ENCODE measurements at places on chromosomes 12 and 14. TPM values are rescaled to one million over a fixed set of nuclear protein-coding genes. Genes with fewer than 3 reads are reported as not detected.

WNT5B gene
- 1.7 TPM for total RNA-seq

IL22 gene
- 3.8 TPM for total RNA-seq

ALDH1L2 gene
- total RNA-seq, result 1.9 TPM

KRT82 gene
- not detected for total RNA-seq

ZNF410 gene
- 54.2 TPM for total RNA-seq

DIO3 gene
- total RNA-seq, result not detected

GPN3 gene
- 18.9 TPM for total RNA-seq

DNA sequence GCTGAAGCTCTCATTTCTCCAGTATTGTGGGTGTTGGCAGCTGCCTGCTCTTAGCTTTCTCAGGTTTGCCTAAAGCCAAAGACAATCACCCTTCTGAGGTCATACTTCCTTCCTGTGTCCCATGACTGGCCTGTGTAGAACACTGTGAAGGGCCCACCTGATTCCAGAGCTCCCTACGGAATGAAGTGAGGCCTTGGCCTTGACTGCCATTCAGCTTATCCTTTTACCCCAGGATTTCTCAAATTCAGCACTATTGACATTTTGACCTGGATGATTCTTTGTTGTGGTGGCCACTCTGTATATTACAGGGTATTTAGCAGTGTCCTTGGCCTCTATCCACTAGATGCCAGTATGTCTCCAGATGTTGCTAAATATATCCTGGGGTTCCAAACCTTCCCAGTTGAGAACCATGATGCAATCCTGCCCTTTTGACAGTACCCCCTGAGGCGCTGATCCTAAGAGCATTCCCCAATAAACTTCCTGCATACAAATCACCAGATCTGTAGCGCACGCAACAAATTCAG lies 112.3 kb upstream of the KRR1 start:
- peaks cover 3% of the 10 kb centered on the region for H3K36me3 ChIP-seq
- DNase-seq, result no peak
- no peak overlapping the region for H3K27ac ChIP-seq
- H3K27me3 ChIP-seq, result peaks cover 5% of the 10 kb centered on the region
- H3K4me3 ChIP-seq, result no peak overlapping the region
- H3K4me1 ChIP-seq, result peaks cover 15% of the 10 kb centered on the region

DNA sequence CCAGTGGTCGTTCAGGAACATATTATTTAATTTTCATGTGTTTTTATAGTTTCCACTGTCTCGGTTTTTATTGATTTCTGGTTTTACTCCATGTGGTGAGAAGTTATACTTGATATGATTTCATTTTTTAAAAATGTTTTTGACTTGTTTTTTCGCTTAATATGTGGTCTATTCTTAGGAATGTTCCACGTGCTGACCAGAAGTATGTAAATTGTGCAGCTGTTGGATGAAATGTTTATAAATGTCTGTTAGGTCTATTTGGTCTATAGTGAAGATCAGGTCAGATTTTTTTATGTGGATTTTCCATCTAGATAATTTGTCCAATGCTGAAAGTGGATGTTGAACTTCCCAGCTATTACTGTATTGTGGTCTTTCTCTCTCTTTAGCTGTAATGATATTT lies 433.8 kb upstream of the MIS18BP1 start:
- no peaks in the 10 kb centered on the region for H3K27me3 ChIP-seq
- H3K27ac ChIP-seq, result no peak overlapping the region
- no peak overlapping the region for H3K4me3 ChIP-seq
- no peaks in the 10 kb centered on the region for H3K36me3 ChIP-seq
- no peaks in the 10 kb centered on the region for H3K4me1 ChIP-seq
- DNase-seq, result no peak

DNA sequence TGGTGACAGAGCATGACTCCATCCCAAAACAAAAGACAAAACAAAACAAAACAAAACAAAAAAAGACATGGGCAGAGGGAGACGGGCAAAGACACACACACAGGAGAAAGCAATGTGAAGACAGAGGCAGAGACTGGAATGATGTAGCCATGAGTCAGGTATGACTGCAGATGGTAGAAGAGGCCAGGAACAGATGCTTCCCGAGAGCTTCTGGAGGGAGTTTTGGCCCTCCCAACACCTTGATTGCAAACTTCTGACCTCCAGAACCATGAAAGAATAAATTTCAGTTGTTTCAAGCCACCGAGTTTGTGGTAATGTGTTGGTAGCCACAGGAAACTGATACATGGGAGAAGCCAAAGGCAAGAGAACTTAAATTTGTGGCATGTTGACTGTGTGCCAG lies 27.1 kb downstream of the VWF start:
- no peak for DNase-seq
- no peaks in the 10 kb centered on the region for H3K4me1 ChIP-seq

- DNase-seq, result peak; percentile 13
- no peaks in the 10 kb centered on the region for H3K36me3 ChIP-seq
- no peak overlapping the region for H3K4me3 ChIP-seq
- H3K27ac ChIP-seq, result no peak overlapping the region
- no peaks in the 10 kb centered on the region for H3K4me1 ChIP-seq
Observed at GRCh38 chr14:104431929-104432541, 147.5 kb upstream of the C14orf180 start.

DNA sequence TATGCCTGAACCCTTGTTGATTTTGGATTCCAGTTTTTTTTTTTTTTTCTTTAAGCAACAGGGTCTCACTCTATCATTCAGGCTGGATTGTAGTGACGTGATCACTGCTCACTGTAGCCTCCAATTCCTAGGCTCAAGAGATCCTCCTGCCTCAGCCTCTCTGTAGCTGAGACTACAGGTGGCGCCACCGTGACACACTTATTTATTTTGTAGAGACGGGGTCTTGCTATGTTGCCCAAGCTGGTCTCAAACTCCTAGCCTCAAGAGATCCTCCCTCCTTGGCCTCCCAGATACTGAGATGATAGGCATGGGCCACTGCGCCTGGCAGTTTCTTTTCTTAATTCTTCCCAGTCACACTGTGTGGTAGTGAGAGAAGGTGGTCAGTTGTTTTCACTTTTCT lies 25.2 kb downstream of the ACADS start:
- no peak overlapping the region for H3K4me3 ChIP-seq
- peaks cover 5% of the 10 kb centered on the region for H3K27me3 ChIP-seq
- DNase-seq, result no peak
- peaks cover 7% of the 10 kb centered on the region for H3K36me3 ChIP-seq
- no peaks in the 10 kb centered on the region for H3K4me1 ChIP-seq

- H3K27me3 ChIP-seq, result peaks cover 2% of the 10 kb centered on the region
- H3K36me3 ChIP-seq, result peaks cover 68% of the 10 kb centered on the region
- H3K27ac ChIP-seq, result peak overlapping the region; percentile 97
- H3K4me1 ChIP-seq, result peaks cover 89% of the 10 kb centered on the region
- no peak for DNase-seq
- peak overlapping the region; percentile 69 for H3K4me3 ChIP-seq
Observed at GRCh38 chr14:22552827-22553076, 36.3 kb downstream of the DAD1 start.

DNA sequence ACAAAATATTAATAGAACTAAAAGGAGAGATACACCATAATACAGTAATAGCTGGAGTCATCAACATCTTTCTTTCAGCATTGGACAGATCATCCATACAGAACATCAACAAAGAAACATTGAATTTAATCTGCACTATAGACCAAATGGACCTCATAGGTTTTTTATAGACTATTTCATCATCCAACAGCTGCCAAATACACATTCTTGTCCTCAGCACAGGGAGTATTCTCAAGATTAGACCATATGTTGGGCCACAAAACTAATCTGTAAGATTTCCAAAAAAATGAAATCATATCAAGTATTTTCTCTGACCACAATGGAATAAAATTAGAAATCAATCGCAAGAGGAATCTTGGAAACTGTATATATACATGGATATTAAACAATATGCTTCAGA lies 86.9 kb downstream of the FSCB start:
- H3K36me3 ChIP-seq, result no peaks in the 10 kb centered on the region
- H3K27me3 ChIP-seq, result no peaks in the 10 kb centered on the region

- no peaks in the 10 kb centered on the region for H3K36me3 ChIP-seq
- H3K4me3 ChIP-seq, result no peak overlapping the region
- H3K4me1 ChIP-seq, result no peaks in the 10 kb centered on the region
- H3K27ac ChIP-seq, result no peak overlapping the region
Observed at GRCh38 chr14:104188727-104189400, 50.5 kb downstream of the KIF26A start.

- no peak overlapping the region for H3K27ac ChIP-seq
- H3K4me3 ChIP-seq, result no peak overlapping the region
- no peaks in the 10 kb centered on the region for H3K36me3 ChIP-seq
- peaks cover 6% of the 10 kb centered on the region for H3K4me1 ChIP-seq
Observed at GRCh38 chr14:103194256-103195045, 71.2 kb downstream of the TNFAIP2 start.

- H3K27me3 ChIP-seq, result no peaks in the 10 kb centered on the region
- no peaks in the 10 kb centered on the region for H3K36me3 ChIP-seq
- no peak overlapping the region for H3K4me3 ChIP-seq
- DNase-seq, result no peak
Observed at GRCh38 chr14:78701246-78701645, 531.1 kb downstream of the NRXN3 start.

GRCh38 chr12:55670276-55670675 lies 33.6 kb downstream of the OR10P1 start:
- no peaks in the 10 kb centered on the region for H3K36me3 ChIP-seq
- no peak overlapping the region for H3K4me3 ChIP-seq
- DNase-seq, result no peak
- H3K27me3 ChIP-seq, result peaks cover 13% of the 10 kb centered on the region
- no peak overlapping the region for H3K27ac ChIP-seq
- peaks cover 2% of the 10 kb centered on the region for H3K4me1 ChIP-seq

DNA sequence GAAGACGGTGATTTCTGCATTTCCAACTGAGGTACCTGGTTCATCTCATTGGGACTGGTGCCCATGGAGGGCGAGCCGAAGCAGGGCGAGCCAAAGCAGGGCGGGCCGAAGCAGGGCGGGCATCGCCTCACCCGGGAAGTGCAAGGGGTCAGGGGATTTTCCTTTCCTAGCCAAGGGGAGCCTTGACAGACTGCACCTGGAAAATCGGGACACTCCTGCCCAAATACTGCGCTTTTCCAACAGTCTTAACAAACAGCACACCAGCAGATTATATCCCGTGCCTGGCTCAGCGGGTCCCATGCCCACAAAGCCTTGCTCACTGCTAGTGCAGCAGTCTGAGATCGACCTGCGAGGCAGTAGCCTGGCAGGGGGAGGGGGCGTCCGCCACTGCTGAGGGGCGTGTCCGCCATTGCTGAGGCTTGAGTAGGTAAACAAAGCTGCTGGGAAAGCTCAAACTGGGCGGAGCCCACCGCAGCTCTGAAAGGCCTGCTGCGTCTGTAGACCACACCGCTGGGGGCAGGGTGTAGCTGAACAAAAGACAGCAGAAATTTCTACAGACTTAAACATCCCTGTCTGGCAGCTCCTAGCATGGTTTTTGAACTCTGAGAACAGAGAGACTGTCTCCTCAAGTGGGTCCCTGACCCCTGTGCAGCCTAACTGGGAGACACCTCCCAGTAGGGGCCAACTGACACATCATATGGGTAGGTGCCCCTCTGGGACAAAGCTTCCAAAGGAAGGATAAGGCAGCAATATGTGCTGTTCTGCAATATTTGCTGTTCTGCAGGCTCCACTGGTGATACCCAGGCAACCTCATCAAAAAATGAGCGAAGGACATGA lies 77.2 kb downstream of the BAZ1A start:
- no peak overlapping the region for H3K4me3 ChIP-seq
- peaks cover 4% of the 10 kb centered on the region for H3K4me1 ChIP-seq
- peaks cover 61% of the 10 kb centered on the region for H3K36me3 ChIP-seq
- no peak overlapping the region for H3K27ac ChIP-seq
- no peaks in the 10 kb centered on the region for H3K27me3 ChIP-seq
- DNase-seq, result peak; percentile 17

DNA sequence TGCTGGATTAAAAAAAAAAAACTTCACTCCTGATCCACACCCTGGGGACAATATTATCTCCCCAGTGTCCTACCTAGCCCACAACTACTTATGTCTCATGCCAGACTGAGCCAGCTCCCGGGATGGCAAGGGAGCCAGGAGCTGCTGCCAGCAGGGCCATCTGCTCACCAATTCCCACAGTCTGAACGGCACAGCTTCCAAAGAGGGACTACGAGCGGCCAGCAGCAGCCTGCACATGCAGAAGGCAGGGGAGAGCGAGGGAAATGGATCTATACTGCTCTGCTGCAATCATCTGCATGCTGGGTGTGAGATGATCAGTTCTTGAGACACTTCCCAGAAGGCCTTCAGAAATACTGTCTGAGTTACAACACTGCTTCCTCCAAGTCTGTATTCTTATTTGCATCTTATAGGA lies 11.1 kb downstream of the SSH1 start:
- H3K27ac ChIP-seq, result no peak overlapping the region
- peaks cover 54% of the 10 kb centered on the region for H3K36me3 ChIP-seq
- H3K4me1 ChIP-seq, result peaks cover 6% of the 10 kb centered on the region

DNA sequence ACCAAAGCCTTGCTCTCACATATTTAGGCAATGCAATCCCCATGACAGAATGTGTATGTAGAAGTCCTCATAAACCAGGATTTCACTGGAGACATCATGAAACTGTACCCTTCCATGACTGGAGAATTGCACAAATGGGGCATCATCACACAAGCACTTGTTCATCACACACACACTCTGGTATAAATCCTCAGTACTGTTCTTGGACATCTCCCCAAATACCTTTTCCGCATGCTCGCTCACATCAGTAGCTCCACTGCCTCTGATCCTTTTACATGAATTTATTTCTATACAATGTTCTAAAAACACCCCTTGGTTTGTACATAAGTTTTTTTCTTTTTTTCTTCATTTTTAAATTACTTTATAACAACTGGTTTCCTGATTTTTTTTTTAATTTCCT lies 3.3 kb upstream of the ING4 start:
- H3K36me3 ChIP-seq, result peaks cover 53% of the 10 kb centered on the region
- no peaks in the 10 kb centered on the region for H3K27me3 ChIP-seq
- no peak for DNase-seq
- H3K4me3 ChIP-seq, result no peak overlapping the region

DNA sequence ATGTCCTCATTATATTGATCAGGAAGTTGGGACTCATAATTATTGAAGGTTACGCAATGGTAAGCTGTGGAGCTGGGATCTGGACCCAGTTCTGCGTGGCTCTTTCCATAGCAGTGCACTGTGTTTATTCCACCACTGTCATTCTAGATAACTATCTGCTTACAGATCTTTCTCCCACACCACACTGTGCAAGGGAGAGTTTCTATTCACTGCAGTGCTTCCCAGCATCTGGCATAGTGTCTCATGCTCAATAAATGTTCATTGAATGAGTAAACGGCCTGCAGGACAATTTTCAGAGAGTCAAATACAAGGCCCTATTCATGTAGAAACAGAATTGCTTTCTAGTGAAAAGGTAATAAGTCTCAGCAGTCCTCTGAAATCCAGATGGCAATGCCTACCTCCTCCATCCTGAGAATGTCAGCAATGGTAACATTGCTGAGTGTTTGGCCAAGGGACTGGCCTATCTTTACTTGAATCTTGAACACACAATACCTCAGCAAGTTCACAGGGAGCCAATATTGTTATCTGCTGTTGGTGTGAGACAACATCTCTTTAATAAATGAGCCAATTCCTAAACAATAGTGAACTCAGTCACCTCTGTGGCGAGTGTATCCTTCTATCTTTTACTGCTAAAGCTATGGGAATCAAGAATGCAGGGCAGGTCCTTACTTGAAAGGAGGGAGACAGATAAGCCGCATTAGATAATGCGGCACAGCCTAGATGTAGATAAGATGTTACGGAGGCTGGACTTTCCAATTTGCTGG lies 332.4 kb upstream of the PRICKLE1 start:
- no peak overlapping the region for H3K27ac ChIP-seq
- no peaks in the 10 kb centered on the region for H3K4me1 ChIP-seq
- no peaks in the 10 kb centered on the region for H3K27me3 ChIP-seq

- H3K4me1 ChIP-seq, result no peaks in the 10 kb centered on the region
- H3K27me3 ChIP-seq, result peaks cover 14% of the 10 kb centered on the region
- no peaks in the 10 kb centered on the region for H3K36me3 ChIP-seq
- peak; percentile 66 for DNase-seq
- no peak overlapping the region for H3K27ac ChIP-seq
Observed at GRCh38 chr14:104650057-104650980, 39.1 kb upstream of the INF2 start.
